NCI-H524 treated with DMSO at 0.1 percent for 48 hours (cell line): ENCODE measurements at places on chromosomes 5 and 9.
A peak's percentile ranks its signal among the peaks of the same experiment; 100 is the strongest.

- no peak for DNase-seq
These were observed 74.9 kb downstream of the CAMK4 start for GRCh38 chr5:111299067-111299481.

DNA sequence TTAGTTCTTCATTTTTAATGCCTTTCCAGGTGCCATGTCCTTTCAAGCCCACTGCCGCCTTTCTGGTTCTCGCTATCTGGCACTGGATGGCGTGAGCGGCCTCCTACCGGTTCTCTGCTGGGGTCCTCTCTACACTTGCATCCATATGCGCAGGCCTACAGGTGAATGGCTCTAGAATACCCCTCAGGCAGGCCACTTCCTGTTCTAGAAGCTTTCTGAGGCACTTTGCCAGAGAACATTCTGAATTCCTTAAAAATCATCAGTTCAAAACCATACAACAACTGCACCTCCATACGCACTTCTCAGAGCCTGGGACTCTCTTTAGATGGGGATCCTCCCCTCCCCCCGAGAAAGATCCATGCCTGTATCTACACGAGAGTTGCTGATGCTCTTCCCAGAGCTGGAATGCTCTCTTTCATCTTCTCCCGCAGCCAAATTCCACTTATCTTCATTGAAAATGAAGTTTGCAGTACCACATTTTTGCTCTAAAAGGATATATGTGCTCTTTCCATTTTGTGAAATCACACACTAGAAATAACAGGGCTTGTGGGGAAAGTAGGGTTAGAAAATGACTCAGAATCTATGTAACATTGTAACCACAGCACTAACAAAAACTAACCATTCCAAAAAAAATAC, 1.4 kb upstream of the LHFPL2 start:
- DNase-seq: no peak

DNA sequence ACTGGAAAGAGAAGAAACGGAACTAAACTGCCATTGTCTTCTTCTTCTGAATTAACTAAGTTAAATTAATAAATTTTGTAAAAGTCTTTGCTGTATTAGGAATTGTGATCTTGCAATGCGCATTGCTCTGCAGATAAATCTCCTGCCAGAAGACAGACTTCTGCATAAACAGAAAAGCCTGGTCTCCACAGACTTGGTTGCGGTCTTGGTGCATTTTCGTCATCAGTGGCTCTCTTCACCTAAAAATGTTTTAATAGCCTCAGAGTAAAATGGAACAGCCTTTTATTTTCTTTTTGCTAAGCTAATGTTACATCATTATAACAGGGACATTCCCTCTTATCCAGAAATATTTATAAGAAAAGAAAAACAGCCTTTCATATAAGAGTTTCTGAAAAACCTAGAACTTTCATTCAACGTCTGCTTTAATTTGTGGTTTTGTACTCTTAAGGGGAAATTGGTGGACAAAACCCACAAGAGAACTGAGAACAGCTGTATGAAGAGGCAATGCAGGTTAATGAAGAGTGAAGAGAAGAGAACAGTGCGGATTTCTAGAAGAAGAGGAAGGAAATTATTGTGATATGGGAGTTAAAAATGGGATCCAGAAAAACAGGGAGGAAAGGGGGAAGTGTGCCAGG, 10.1 kb downstream of the IFNA5 start:
- DNase-seq: no peak

GRCh38 chr5:71924980-71925379, 182.3 kb upstream of the MAP1B start:
- DNase-seq: no peak

DNA sequence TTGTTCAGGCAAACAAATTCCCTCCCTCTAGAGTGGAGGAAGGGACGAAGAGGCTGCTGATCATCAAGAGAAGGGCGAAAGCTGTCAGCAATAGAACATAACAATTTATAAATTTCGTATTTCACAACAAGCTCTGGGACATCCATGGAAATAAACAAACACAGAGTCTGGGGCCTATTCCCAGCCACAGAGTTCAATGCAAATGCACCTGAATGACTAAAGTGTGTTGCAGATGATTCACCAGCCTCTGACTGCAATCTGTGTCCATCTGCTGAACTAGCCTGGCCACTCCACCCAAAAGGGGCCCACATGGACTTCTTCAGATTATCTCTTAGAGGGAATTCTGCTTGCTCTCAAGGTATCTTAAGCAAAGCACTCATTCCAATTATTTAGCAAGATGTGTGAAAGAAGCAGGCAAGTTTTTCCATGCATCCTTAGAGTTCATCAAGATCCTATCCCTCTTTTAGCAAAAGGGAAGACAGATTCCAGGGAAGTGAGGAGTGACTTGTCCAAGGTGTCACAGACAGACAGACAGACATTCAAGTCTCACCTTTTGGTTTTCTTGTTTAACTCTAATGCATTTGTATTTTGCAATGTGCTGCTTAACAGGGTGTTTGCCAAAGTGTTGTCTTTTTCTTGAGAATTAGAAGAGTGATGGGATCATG, 307.8 kb upstream of the PAPPA start:
- DNase-seq: no peak

GRCh38 chr9:18245911-18246310, 228.0 kb upstream of the ADAMTSL1 start:
- DNase-seq: no peak

GRCh38 chr9:36970007-36970888, 63.8 kb downstream of the PAX5 start:
- DNase-seq: no peak

DNA sequence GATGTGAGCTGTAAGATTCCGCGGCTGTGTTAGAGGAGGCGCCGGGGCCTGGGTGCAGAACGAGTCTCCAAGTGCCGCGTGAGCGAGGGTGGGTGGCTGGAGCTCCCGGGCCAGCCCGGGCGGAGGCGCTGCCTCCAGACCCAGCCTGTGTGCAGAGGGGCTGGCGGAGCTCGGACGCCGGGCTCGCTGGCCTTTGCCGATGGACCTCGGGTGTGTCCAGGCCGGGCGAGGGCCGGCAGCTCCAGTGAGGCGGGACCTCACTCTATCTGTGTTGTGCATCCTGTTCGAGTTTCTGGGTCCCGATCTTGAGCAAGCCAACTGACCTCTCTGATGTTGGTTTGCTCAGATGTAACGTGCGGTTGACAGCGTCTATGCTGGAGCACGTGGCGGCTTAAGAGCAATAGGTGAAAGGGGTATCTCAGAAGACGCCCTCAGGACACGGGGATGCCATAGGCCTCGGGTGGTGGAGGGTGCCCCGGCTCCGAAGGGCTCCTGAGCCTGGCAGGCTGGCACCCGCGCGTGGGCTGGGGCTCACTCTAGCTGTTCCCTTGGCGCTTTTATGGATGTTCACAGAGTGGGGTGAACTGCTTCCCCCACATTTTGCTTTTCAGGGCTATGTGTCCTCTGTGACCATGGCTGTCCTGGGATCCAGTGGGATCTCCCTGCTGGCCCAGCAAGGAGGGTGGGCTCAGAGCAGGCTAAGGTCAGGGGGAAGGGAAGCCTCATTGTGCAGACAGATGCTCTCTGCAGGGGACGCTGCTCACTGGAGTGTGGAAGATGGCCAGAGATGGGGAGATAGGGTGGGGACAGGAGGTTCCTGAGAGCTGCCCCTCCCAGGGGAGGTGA, 69.8 kb downstream of the MRPL36 start:
- DNase-seq: no peak

GRCh38 chr9:4489919-4490704, at the start of gene SLC1A1:
Gene SLC1A1 (plus strand): TSS chr9:4490468. CDS start chr9:4490680, 212 bp downstream.
- no peak for DNase-seq

DNA sequence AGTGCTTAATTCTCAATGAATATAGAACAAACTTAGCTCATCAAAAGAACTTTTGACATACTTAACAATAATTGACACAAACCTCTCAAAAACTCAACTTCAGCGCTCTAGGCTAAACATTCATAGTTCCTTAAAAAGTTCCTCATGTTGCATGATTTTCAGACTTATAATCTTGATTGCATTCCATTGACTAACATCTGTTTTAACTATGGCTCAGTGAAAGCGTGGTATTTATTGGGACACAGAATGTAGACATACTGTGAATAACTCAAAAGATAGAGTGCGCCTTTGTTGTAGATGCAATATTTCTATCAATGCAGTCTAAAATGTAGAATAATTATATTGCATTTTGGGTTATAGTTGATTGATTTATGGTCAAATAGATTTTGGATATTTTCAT, 227.1 kb upstream of the HAPLN1 start:
- DNase-seq: no peak

DNA sequence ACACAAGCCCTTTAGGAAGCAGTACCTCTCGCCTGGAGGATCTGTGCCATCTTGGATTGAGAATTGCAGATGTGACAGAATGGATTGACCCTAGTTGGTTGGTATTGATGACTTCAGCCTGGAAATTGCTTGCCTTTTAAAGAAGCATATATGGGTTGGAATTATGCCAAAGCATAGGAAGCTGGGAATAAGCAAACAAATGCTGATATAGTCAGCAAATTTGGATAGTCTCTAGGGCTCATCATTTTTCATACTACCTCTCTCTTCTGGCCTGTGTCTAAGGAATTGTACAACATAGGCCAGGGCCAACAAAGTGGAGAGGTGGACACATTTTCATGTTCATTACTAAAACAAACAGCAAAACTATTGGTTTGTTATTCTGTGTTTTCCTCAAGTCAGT, 13.2 kb downstream of the TRIM32 start:
- no peak for DNase-seq

DNA sequence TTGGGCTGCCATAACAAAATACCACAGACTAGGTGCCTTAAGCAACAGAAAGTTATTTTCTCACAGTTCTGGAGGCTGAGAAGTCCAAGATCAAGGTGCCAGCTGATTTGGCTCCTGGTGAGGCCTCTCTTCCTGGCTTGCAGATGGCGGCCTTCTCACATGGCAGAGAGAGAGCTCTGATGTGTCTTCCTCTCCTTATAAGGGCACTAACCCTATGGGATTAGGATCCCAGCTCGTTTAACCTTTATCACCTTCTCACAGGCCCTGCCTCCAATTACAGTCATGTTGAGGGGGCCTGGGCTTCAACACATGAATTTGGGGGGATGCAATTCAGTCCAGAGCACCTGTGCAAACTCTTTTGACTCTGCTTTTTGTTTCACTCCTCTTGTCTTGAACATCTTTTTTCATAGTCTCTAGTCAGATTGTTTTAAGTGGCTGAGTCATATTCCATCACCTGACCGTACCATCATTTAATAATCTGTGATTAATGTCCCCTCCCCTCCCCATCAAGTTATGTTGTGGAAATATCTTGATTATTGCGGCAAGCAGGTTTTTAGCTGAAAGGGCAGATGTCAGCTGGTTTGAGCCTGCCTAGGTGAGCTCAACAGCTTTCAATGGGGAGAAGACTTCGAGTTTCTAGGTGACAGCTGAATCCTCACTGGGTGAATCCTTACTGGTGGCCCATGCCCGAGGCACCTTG, 61.8 kb downstream of the NDFIP1 start:
- DNase-seq: no peak

GRCh38 chr9:31519011-31519410, 865.4 kb upstream of the ACO1 start:
- no peak for DNase-seq

DNA sequence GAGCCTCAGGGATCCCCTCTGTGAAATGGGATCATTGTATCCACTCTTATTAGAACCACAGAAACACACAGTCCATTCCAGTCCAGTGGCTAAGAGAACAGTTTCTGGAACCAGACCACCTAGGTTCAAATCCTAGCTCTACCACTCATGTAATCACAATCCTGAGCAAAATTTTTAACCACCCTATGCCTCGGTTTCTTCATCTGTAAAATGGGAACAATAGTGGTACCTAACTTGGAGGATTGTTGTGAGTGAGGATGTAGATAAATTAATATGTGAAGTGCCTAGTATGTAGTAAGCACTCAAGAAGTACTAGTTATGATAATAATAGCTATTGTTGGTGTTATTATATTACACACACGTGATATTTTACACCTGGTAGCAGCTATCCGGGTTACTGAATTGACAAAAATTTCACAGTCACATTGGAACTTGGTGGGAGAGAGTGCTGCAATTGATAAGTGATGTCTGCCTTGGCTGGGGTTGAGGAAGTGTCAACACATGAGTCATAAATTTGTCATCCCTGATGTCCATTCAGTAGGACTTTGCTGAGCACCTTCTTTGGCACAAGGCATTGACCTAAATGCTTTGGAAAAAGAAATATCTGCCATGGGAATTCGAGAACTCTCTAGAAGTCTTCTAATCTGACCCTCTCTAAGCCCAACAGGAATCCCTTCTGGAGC, 68.4 kb downstream of the COL27A1 start:
- DNase-seq: no peak

DNA sequence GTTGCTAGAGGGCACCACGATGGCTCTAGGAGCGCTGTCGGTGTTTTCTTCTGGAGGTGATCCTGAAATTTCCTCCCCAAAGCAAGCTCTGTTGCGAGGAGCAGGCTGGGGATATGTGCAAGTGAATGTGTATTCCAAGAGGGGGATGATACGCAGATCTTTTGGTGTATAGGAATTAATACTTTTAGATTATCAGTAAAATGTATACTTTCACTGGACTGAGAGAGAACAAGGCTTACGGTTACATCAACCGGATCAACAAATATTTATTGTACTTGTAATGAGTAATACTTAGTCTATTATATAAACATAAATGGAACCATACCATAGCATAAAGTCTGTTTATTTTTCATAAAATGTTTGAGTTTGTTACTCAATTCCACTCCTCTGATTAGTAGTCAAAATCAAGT, 632 bp upstream of the PRKAA1 start:
- DNase-seq: peak; percentile 44

DNA sequence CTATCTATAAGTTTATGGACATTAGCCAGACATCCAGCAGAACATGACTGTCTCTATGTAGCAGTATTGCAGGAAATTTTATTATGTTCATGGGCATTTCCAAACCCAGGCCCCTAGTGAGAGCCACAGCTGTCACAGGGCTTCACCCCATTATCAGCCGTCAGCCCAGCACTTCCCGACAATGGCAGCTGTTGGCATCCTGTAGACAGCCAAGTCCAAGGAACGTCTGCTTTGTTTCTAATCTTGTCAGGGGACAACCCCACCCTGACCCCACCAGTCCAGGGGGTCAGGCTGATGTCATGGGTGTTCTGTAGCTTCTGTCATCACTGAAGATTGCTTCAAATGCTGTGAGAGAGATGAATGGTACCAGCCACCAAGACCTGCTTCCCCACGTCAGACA, 565.3 kb upstream of the BRINP1 start:
- DNase-seq: no peak

- DNase-seq: no peak
These were observed 128.1 kb upstream of the NR5A1 start for GRCh38 chr9:124635285-124635684.

- no peak for DNase-seq
These were observed 568.9 kb downstream of the ANXA1 start for GRCh38 chr9:73720601-73721000.

- DNase-seq: no peak
These were observed 25.9 kb upstream of the TRPM3 start for GRCh38 chr9:71147368-71147767.
